ENCODE measurements at places on chromosomes 4 and X. TPM values are rescaled to one million over a fixed set of nuclear protein-coding genes. Genes with fewer than 3 reads are reported as not detected.

The ADGRG2 gene
- total RNA-seq = 2.2 TPM

The USP11 gene
- total RNA-seq = 44.1 TPM

The TRPC5OS gene
- total RNA-seq = not detected

DNA sequence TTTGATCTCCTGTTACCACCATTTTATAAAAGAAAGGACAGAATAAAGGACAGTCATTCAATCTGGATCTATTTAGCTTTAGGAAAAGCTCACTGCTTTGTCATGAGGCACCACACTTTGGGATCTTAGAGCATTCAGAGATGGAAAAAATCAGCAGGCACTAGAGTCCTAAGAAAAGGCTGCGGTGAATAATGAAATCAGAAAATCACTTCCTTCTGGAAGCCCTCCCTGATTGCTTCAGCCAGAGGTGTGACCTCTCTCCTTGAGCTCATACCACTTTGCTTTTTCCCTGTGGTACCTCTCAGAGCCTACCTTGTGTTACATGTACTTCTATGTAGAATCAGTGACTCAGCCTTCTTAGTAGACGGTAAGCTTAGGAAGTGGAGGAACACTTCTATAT lies 8.7 kb upstream of the TRPC5OS start:
- DNase-seq = no peak

DNA sequence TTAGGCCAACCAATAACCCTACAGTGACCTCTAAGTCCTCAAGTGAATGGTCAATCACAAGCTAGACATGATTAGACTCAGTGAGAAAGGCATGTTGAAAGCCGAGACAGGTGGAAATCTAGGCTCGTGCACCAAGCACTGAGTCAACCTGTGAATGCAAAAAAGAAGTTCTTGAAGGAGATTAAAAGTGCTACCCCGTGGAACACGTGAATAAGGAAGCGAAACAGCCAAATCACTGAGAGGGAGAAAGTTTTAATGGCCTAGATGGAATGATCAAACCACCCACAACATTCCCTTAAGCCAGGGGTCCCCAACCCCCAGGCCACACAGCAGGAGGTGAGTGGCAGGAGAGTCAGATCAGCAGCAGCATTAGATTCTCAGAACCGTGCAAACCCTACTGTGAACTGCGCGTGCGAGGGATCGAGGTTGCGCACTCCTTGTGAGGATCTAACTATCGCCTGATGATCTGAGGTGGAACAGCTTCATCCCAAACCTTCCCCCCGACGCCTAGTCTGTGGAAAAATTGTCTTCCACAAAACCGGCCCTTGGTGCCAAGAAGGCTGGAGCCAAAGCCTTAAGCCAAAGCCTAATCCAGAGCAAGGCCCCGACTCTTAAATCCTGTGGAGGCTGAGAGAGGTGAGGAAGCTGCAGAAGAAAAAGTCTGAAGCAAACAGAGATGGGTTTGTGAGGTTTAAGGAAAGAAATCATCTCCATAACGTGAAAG lies 19.5 kb upstream of the PDE6B start:
- DNase-seq = no peak

Measured in esophagus muscularis mucosa (tissue), 4 donors.